Activated T-helper 1 cell treated with Interleukin-2 at 50 U/mL for 16 hours (primary cell): ENCODE measurements at places on chromosomes 5 and 9.

- DNase-seq: no peak
Observed at GRCh38 chr5:111775224-111775623, 18.2 kb upstream of the NREP start.

DNA sequence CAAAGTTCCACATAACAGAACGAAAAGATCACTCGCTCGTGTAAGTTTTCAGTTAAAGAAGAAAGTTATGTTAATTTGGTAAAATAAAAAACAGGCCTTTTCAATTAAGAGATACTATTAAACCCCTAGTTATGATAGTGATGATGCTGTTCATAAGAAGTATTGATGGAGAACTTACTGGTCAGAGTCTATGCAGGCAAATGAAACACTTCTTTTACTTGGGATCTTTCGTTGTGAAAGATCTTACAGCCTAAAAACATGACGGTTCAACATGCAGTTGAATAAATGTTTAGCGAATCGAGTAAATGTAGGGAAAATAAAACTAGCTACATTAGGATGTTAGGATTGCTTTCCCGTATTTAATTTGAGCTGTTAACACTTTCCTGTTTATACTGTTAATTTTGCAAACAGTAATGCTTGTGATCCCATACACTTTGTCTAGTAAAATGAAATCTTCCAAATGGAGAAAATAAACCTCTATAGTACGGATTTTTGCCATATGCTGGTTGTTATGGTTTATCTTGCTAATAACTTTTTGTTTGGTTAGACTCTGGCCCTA, 2.0 kb downstream of the RHOBTB3 start:
- DNase-seq: no peak

DNA sequence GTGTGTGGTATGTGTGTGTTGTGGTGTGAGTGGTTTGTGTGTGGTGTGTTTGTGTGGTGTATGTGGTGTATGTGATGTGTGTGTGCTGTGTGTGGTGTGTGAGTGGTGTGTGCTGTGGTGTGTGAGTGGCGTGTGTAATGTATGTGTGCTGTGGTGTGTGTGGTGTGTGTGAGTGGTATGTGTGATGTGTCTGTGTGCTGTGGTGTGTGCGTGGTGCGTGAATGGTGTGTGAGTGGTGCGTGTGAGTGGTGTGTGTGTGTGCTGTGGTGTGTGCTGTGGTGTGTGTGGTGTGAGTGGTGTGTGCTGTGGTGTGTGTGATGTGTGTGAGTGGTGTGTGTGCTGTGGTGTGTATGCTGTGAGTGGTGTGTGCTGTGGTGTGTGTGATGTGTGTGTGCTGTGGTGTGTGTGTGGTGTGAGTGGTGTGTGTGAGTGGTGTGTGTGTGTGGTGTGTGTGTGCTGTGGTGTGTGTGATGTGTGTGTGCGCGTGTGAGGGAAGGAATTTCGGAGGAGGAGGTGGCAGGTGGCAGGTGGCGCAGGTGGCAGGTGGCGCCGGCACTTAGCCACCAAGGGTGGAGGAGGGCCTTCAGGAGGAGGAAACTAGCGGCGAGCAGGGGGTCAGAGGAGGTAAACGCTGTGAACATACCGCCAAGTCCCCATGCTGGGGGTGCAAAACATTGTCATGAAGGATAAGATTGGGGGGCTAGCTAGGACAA, 191.8 kb downstream of the MELK start:
- DNase-seq: no peak

- DNase-seq: no peak
Observed at GRCh38 chr5:145792840-145793239, 42.3 kb downstream of the PRELID2 start.

GRCh38 chr9:129888293-129889121, 53.2 kb downstream of the USP20 start:
- peak; percentile 89 for DNase-seq

DNA sequence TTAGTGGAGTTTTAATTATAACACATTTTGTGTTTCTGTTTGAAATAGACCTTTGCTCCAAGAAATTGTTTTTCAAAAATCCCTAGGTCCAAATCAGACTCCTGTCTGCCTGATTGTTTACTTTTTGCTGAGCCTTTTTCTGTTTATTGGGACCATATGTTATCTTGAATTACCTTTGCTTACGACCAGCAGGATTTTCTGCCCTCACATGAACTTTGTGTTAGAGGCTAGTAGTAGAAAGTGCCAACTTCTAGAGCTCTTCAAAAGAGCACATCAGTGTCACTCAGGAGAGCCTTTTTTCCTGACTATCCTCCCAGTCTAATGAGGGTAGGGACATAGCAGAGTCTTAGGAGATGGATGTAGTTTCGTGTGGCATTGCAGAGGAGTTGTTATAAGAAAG, 10.2 kb downstream of the RECK start:
- no peak for DNase-seq

DNA sequence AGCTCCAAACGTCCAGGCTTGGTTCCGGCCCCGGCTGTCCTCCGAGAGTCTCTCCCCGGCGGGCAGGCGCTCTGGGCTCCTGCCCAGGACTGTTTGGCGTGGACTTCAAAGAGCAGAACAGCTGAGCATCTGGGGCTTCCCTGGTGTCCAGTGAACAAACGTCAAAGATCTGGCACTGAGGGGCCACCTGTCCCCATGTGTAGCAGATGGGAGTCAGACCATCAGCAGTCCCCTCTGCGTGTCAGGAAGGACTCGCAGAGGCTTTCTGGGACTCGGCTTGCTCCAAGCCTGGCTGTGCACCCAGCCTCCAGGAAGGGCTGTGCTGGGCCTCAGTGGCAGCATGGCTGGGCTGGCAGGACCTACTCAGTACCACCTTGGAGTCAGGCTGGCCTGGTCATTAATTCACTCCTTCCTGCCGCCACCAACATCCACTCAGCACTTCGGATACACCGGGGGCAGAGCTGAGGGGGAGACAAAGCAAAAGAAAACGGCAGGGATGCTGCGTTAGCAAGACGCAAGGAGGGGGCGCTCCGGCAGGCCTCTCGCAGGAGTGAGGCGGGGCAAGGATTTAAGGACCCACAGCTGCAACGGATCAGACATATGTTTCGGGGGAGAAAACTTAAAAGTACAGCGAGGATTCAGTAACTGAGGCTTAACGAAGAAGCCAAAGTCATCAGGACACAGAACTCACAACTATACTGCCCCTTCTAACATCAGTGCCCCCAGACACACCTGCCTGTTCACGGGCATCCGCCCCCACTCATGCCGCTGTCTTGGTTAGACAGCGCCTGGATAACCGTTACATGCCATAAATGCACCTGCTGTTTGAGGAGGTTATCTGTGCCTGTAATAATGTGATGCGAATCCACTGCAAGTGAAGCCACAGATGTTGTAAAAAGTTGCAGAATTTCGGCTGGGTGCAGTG, 164.5 kb upstream of the PHYKPL start:
- DNase-seq: no peak

- DNase-seq: no peak
Observed at GRCh38 chr5:149938791-149939358, 5.7 kb downstream of the PDE6A start.

DNA sequence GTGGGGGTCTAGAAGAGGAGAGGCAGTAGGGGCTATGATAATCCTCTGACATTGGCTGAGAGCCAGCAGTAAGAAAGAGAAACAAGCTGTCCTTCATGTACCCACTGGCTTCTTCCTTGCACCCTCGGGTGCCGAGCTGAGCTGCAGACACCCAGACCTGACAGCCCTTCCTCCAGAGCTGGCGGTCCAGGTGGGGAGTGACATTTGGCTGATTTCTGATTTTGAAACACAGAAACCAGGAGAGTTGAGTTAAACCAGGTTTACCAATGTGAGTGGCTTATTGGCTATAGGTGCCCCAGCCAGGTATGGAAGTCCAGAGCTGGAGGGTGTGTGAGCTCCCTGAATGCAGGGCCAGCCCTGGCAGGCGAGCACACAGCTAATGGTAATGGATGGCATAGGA, 59.2 kb downstream of the GADD45G start:
- no peak for DNase-seq

DNA sequence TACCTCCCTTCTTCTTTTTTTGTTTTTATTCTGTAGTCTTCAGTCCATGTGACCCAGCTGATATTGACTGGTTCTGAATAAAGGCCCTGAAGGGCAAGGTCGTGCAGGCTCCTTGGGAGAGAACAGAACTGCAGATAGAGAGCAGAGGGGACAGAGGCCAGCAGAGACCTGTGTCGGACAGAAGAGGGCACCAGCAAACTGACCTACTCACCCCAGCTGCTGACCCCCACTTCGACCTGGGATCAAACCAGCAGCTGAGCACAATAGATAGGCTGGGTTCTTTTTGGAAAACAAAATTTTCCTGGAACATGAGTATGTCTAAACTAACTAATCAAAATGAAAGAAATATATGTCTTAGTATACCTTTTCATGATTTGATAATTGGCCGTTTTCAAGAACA, 695.1 kb downstream of the NR2F1-AS1 start:
- no peak for DNase-seq

DNA sequence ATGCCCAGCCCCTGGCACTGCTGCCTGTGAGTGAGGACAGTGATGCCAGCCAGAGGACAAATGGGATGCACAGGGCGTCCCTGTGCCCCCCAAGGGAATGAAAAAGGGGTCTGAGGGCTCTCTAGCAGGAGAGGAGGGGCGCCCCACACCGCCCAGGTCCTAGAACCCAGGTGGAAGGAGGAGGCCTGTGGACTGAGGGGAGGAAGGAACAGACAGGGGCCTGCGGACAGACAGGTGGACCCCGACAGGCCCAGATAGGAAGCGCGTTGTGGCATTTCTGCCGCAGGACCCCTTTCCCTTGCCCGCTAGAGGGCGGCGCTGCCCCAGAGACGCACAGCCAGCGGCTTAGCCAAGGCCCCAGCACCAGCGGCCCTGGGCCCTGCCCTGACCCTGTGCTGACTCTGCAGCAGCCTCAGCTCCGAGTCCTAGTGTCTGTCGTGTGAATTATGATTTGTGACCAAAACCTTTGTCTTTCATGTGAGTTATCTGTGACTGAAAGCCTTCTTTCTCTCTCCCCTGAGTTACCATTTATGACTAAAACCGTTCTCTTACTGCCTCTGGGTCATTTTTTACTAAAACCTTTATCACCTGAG, 30.7 kb downstream of the TRIP13 start:
- DNase-seq: peak; percentile 48

GRCh38 chr9:134544388-134545214, 97.0 kb upstream of the COL5A1 start:
- DNase-seq: no peak

DNA sequence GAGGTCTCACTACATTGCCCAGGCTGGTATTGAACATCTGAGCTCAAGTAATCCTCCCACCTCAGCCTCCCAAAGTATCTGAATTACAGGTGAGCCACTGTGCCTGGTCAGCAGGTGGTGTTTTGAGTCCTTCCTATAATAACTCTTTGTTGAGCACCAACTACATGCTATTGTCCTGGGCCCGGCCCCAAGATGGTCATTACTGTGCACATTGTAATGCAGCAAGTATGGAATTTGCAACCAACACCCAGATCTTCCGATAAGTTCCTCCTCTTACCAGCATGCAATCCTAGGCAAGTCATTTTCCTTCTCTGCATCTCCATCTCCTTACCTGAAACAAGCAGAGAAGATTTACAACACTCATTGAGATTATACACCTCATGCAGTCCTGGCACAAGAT, 510.3 kb upstream of the KLF4 start:
- DNase-seq: no peak

GRCh38 chr9:1759009-1759408, 256.1 kb upstream of the SMARCA2 start:
- DNase-seq: no peak

DNA sequence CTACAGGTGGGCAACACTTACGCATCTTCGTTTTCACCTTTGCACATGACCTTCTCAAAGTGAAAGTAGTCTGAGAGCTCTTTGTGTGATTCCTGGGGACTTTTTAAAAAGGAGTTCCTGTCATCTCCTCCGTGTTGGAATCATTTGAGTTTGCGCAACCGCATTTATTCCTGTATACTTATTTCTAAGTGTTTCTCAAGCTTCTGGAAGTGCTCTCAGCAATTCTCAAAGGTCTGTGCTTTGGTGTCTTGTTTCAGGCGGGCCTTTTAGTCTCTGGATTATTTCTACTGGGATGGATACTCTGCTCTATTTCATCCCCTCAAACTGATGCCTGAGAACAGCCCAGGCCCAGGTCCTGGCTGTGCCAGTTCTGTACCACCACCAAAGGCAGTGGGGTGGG, 226.5 kb upstream of the TUT7 start:
- DNase-seq: no peak

- no peak for DNase-seq
Observed at GRCh38 chr5:378301-378891, 56.9 kb downstream of the AHRR start.

DNA sequence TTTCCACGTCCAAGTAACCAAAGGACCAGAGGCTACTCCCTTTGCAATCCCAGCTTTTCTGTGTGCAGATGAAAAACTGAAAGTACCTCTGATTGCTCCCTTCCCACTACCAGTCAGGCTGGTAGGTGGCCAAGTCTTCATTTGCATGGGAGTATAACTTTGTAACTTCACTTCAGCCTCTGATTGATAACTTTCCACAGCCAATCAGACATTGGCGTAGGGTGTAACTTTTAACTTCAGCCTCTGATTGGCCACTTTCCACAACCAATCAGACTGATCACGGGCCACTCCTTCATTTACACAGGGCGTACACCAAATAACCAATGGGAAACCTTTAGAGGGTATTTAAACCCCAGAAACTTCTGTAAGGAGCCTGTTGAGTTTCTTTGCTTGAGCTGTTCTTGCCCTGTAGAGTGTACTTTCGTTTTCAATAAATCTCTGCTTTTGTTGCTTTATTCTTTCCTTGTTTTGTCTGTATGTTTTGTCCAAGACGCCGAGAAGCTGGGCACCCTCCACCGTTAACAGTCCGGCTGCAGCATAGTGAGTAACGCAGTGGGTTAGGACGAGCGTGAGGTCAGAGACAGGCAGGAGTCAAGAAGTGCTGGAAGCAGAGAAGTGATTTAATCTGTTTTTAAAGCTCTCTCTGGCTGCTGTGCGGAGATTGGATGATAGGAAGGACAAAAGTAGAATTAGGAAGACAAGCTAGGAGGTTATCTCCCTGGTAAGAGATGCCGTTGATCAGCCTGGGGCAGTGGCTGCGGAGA, 3.5 kb upstream of the EXOSC2 start:
- no peak for DNase-seq

- DNase-seq: no peak
Observed at GRCh38 chr9:133901184-133901835, 90.8 kb downstream of the VAV2 start.

DNA sequence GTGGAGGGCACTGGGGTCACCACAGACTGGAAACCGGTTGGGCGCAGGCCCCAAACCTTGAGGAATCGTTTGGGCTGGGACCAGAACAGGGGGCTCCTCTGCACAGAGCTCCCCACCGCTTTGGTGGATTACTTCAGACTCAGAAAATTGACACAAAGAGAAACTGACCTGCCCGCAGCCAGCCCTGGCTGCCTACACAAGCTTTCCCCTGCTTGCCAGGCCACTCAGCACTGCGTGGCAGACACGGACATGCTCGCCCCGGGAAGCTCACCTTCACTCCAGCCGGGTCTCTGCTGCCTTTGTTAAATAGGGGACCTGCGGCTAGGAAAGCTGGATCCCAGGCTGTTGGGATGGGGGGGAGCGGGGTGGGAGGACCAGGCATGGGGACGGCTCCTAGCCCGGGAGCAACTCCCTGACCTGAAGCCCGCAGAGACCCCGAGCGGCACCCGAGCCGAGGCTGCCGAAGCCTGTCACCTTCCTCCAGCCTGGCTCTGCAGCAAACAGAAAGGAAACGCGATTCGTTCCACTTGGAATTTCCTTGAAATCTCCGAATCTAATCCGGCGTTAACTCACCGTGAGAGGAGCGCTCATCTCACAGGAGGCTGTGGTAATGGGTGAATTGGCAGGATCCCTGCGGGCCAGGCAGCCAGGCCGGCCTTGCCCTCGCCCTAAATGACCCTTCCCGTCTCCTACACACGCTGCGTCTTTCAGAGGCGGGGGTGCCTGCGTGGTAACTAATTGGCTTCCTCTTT, 8.8 kb downstream of the PAX5 start:
- DNase-seq: no peak
